Activated CD8-positive, alpha-beta memory T cell treated with anti-CD3 and anti-CD28 coated beads for 4 hours (primary cell): ENCODE measurements at places on chromosomes 2 and 18.

- DNase-seq, result no peak
Measured at GRCh38 chr2:149741646-149742045, 154.1 kb upstream of the MMADHC start.

- no peak for DNase-seq
Measured at GRCh38 chr18:37321582-37322491, 243.8 kb downstream of the CELF4 start.

GRCh38 chr18:5969989-5970403 is 74.7 kb upstream of the TMEM200C start:
- no peak for DNase-seq

GRCh38 chr2:181354626-181355025 is 102.6 kb upstream of the ITGA4 start:
- no peak for DNase-seq

DNA sequence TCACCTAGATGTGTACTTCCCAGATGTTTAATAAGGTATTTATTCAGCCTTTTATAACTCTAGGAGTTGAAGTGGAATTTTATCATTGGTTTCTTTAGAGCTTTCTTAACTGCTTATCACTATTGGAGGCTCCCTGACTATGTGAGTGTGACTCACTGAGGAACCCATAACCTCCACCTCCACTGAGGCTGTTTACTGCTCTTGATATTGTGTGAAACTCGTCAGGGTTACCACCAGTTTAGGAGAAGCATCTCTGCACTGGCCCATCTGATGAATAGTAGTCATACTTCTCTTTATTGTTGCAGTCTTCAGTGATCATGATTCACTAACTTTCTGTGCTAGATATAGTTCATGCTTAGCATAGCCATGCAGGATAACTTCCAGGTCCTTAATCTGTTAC is 79.6 kb upstream of the UBXN4 start:
- DNase-seq, result no peak

GRCh38 chr2:231541645-231542044 is 11.4 kb upstream of the NMUR1 start:
- DNase-seq, result no peak

GRCh38 chr2:200376513-200377354 is 70.2 kb downstream of the SPATS2L start:
- DNase-seq, result no peak

GRCh38 chr2:65025453-65026123 is 30.6 kb upstream of the CEP68 start:
- DNase-seq, result no peak

GRCh38 chr18:11260961-11261461 is 111.6 kb upstream of the PIEZO2 start:
- DNase-seq, result no peak

DNA sequence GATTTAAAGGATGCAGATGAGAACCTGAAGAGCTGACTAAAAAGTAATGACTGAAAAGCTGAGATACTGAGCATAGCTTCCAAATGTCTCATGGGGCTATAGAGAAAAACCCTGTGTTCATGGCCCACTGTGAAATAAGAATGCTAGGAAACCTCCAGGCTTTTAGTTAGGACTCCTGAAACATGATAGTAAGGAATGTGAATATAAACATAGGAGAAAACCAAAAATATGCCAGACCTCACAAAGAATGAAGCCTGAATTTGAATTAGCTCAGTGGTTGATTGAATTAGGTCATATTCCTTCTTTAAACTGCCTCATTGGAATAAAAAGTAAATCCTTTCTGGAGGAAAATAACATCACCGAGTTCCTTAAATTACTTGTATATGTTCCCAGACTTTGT is 194.5 kb upstream of the NXPH2 start:
- DNase-seq, result no peak

DNA sequence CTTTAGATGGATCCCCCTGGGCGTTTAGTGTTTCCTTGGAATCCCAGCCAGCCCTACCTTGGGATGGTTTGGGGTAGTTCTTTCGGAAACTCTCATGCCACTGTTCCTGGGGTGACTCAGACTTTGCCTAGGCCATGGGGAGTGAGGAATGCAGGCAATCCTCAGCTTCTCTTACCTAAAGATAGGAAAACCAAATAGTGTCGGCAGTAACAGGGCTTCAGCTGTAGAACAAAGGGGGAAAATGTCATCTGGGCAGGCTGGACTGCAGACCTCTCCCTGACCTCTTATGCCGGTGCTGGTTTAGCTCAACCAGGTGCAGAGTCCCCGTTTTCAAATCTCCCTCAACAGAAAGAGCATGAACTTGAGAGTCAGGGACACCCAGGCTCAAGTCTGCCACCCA is 252.1 kb downstream of the TSN start:
- no peak for DNase-seq

GRCh38 chr2:191836471-191836852 is 10.4 kb downstream of the CAVIN2 start:
- DNase-seq, result no peak

- no peak for DNase-seq
Measured at GRCh38 chr2:46989491-46990230, 74.1 kb upstream of the MCFD2 start.

GRCh38 chr2:169108099-169108884 is 38.9 kb downstream of the DHRS9 start:
- no peak for DNase-seq

DNA sequence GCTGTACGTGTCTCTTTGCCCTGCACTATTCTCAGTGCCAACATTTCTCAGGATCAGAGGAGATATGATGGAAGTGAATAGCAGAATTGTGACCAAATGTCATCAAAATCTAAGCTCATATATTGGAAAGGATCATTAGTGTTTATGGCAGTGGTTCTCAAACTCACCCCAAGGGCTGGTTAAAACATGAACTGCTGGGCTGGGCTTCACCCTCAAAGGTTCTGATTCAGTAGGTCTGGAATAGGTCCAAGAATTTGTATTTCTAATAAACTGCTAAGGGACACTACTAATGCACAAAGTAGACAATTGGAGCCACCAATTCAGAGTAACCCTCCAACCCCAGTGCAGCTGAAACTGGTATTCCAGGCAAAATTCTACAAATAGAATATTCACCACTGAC is 317.9 kb upstream of the UBE2E3 start:
- no peak for DNase-seq
